ENCODE measurements at places on chromosomes 2 and 18.
A peak's percentile ranks its signal among the peaks of the same experiment; 100 is the strongest.

DNA sequence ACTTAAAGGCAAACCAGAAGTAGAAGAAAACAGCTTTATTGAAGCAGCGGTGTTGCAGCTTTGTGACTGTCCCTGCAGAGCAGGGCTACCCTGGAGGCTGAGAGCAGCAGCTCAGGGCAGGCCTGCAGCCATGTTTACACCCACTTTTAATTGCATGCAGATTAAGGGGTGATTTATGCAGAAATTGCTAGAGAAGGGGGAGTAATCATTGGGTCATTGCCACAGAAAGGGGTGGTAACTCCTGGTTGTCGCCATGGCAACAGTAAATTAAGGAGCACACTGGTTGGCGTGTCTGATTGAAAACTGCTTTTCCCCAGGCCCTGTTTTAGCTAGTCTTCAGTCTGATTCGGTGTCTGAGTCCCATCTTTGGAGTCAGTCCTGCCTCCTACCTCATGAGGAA lies 195.4 kb upstream of the HDAC4 start:
- DNase-seq = no peak

GRCh38 chr2:178523596-178524134 lies 43.4 kb downstream of the PLEKHA3 start:
- no peak for DNase-seq

GRCh38 chr2:73984203-73984921 lies at the start of gene TET3:
TSS of gene TET3 (plus strand) at chr2:73984910. CDS start at chr2:73986404, 1,494 bp downstream.
- peak; percentile 75 for DNase-seq

GRCh38 chr18:39521164-39521563 lies 1955.6 kb upstream of the CELF4 start:
- DNase-seq = no peak

DNA sequence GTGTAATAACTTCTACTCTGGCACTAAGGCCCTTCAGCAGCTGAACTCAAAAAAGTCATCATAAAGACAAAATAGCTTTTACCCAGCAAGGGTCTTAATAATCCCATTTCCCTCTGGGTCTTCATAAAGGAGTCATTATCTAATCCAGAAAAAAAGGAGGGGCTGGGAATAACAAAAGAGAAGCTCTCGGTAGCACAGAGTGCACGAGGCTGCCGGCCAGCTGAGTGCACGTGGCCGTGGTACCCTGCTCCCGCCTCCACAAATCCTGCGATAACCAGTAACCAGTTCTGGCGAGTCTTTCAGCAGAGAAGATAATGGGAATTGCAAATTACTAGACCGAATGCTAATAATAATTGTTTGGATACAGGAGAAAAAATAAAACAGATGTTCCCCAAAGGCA lies 7.5 kb downstream of the NRP2 start:
- DNase-seq = no peak

- no peak for DNase-seq
These were observed 11.6 kb upstream of the COX7A2L start for GRCh38 chr2:42372474-42373200.

GRCh38 chr2:89833780-89834117 lies 1142.3 kb downstream of the RPIA start:
- DNase-seq = no peak

GRCh38 chr2:46181306-46181705 lies 115.9 kb upstream of the EPAS1 start:
- no peak for DNase-seq

DNA sequence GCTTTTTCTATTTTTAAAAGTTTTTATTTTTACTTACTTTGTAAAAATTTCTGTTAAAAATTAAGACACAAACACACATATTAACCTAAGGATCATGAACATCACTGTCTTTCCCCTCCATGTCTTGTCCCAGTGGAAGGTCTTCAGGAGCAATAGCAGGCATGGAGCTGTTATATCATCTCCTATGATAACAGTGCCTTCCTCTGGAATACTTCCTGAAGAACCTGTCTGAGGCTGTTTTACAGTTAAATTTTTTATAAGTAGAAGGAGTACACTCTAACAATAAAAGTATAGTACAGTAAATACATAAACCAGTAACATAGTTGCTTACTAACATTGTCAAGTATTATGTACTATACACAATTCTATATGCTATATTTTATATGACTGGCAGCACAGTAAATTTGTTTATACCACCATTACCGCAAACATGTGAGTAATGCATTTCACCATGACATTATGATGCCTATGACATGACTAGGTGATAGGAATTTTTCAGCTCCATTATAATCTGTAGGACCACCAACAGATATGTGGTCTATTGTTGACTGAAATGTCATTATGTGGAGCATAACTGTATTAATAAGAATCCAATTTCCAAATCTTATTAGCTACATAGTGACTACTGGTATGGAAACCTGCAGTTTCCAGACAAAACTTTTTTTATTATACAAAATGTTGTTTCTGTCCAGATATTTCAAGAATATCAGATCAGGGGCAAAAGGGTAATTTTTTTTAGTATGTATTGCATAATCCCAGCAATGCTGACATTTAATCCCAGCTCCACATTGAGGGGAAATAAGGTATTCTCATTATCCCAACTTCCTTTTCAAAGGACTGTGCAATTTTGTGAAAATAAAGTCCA lies 337.2 kb upstream of the SLC39A10 start:
- no peak for DNase-seq

DNA sequence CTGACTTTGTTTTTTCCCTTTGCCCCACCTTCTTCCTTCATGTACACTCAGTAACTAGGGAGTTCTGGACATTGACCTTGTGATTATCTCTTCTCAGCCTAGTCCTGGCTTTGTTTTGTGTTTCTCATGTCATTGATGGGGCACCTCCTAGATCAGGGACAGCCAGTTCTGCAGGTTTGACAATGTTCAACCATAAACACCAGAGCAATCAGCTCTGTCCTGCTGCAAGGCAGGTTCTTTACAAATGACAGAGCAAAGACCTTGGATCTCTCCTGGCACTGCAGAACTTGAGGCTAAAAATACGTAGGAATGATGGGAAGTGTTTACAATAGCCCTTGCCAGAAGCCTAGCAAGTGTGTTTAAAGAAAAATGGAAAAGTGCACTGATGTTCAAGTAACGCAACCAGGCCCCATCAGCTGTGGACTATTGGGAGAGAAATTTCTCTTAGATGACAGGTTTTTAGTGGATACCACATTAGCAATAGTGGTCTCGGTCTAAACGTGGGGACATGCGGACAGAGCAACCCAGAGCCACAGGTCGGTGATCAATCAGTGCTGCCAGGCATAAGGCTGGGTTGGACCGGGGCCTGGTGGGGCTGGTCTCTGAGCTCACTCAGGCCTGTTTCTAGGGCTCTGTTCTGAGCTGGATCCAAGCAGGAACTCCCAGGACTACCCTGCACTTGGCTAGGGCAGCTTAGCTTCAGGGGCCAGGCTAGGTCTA lies 76.8 kb downstream of the SOWAHC start:
- no peak for DNase-seq

GRCh38 chr2:233862261-233862768 lies 5.9 kb downstream of the MSL3B start:
- no peak for DNase-seq

DNA sequence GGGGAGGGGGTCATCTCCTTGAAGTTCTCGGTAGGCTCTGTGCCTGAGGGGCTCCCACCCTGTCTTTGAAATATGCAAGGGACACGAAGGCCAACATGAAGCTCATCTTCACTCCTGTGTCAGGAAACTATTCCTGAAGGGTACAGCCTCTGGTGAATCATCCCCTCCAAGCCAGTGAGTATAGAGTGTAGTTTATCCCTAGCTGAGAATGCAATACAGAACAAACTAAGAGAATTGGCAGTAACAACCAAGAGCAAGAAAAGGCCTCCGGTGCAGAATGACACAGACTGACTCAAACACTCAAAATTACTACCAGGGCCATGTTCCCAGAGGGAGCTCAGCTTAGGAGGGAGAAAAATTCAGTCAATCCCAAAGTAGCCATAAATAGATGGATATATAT lies 413.3 kb downstream of the BCL11A start:
- no peak for DNase-seq

DNA sequence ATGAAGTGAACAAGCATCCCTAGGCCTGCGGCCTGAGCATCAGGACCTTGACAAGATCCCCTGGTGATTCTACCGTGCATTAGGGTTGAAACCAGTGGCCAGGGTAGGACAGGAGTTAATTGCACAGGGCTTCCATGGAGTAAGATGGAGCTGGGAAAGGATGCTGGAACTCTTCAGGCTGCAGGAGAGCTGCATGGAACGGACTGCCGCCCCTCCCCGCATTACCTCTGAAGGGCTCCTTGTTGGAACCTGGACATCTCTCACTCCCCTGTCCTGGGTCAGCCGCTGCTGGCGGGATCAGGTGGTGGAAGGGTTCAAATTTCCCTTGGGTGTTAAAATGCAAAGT lies 156.6 kb upstream of the ID2 start:
- DNase-seq = no peak

DNA sequence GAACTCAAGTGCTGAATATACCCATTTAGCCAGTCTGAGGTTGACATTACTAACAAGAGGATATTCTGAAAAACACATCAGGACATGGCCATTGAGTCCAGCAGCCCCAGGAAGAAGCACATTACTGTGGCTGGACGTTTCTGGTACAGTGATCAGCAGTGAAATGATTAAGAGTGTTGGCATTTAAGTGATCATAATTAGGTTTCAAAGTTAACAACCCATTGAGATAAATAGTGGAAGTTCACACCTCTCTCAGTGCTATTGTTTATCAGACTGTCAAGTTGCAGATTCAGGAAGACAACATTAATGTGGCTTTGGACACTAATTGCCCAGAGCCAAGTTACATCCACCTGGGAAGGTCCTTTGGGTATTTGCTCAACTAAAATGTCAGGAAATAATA lies 139.5 kb upstream of the GAREM1 start:
- no peak for DNase-seq

GRCh38 chr2:67564076-67564475 lies 166.9 kb downstream of the ETAA1 start:
- no peak for DNase-seq

- DNase-seq = no peak
These were observed 108.8 kb downstream of the FARSB start for GRCh38 chr2:222547083-222547482.

- DNase-seq = no peak
These were observed 62.8 kb downstream of the AGFG1 start for GRCh38 chr2:227534714-227535113.

GRCh38 chr2:28477087-28477486 lies 18.8 kb upstream of the PLB1 start:
- DNase-seq = no peak

GRCh38 chr2:63424329-63425078 lies 163.8 kb downstream of the WDPCP start:
- DNase-seq = no peak
